ENCODE measurements at places on chromosomes 4 and X. TPM values are rescaled to one million over a fixed set of nuclear protein-coding genes. Genes with fewer than 3 reads are reported as not detected.

Gene RBMXL3
- not detected for total RNA-seq

Gene SULT1E1
- not detected for total RNA-seq

Gene GATA1
- total RNA-seq, result not detected

Gene HSFX1
- total RNA-seq, result under 0.01 TPM

Gene SLC6A14
- not detected for total RNA-seq

Gene CD99
- total RNA-seq, result 107 TPM

Gene TMA16
- total RNA-seq, result 9.3 TPM

Gene SFRP2
- not detected for total RNA-seq

Gene NFXL1
- total RNA-seq, result 21.9 TPM

Gene SSX4B
- not detected for total RNA-seq

Gene TRPC5OS
- total RNA-seq, result not detected

Gene GPR34
- not detected for total RNA-seq

Gene F8A2
- total RNA-seq, result not detected

Gene S100G
- not detected for total RNA-seq

Gene NWD2
- not detected for total RNA-seq

Gene SYN1
- total RNA-seq, result under 0.01 TPM

Gene LIMCH1
- 2.9 TPM for total RNA-seq

Gene PLCXD1
- total RNA-seq, result 19.2 TPM

Gene BRS3
- total RNA-seq, result not detected

Gene SPANXB1
- total RNA-seq, result not detected

Gene SPANXN2
- not detected for total RNA-seq

Gene DRP2
- 6.9 TPM for total RNA-seq

Gene REELD1
- not detected for total RNA-seq

Gene FOXP3
- total RNA-seq, result not detected

Gene CTAG2
- 27.1 TPM for total RNA-seq

Gene GPR143
- total RNA-seq, result not detected

Data from IMR-90 (cell line).